ENCODE measurements at places on chromosomes 5 and 9.

GRCh38 chr9:86830356-86830755, 117.0 kb downstream of the GAS1 start:
- DNase-seq: no peak

- DNase-seq: peak; percentile 22
Observed at GRCh38 chr9:504921-505740, 290.5 kb downstream of the DOCK8 start.

DNA sequence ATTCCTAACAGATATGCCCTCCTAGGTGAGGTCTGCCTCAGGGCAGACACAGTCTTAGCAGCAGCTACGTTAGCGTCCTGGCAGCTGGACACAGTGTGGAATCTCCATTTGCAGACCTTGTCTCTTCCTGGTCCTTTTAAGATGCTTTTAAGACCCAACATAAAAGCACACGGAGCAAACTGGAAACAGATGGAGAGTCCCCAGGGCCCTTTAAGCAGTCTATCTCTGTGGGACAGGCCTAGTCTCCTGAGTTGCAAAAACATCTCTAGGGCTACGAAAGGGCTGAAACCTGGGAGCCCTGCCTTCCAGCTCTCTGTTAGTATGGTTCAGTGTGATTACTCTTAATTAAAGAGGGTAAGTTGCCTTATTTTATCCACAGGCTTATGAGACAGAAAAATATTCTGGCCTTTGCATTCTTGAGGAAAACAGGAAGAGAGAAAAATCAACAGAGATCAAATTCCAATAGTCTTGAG, 66.0 kb upstream of the GNA14 start:
- no peak for DNase-seq

DNA sequence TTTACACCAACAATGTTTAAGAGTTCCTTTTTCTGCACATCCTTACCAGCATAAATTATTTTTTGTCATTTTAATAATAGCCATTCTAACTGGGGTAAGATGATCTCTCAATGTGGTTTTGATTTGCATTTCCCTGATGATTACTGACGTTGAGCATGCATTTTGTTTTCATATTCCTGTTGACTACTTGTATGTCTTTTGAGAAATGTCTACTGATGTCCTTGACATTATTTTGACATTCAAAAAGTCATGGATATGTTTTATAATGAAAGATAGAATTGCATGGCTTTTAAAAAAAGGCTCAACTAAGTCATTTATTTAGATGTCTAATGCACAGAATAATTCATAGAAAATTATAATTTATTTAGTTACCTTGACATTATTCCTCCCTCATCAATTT, 381.6 kb upstream of the C9orf72 start:
- DNase-seq: no peak

DNA sequence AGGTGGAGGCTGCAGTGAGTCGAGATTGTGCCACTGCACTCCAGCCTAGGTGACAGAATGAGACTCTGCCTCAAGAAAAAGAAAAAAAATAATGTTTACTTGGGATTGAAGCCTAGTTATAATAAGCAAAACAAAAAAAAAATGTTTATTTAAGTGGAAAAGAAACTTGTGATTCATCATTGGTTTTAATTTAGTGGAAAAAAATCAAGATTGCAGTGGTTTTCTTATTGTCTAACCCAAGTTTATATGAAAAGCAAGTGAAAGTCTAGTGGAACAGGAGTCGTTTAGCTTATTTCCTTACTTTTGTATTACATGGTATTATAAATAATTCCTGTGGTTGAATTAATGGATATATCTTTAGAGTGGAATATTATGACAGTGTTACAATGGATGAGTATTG, 8.4 kb downstream of the CNOT8 start:
- DNase-seq: no peak

DNA sequence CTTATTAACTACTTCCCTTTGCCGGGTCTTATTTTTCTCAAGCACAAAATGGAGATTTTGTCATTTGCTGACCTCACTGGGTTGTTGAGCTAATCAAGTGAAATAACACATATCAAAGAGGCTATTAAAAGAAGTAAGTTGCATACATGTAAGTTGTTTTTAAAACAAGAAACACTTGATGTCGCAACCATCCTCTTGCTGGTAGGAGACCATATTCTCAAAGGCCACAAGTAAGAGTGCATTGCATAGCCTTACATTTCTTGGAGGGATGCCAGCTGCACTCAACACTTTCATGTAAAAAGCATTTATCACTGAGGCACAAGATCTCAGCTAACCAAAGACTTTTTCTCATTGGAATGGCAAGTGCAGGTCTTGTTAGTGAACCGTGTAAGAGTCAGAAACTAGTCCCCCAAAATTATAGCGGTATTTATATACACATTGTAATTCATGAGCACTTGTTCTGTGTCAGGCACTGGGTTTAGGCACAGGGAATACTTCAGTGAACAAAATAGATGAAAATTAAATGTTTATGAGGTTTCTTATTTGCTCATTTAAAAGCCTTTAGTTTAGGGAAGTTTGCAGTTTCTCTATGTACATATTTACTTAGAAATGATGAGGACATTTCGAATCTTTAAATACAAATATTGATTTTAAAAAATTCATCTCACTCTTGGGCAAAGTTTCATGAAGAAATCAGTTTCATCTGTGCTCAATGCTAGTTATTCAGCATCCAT, 72.0 kb downstream of the ZFAND5 start:
- DNase-seq: no peak

DNA sequence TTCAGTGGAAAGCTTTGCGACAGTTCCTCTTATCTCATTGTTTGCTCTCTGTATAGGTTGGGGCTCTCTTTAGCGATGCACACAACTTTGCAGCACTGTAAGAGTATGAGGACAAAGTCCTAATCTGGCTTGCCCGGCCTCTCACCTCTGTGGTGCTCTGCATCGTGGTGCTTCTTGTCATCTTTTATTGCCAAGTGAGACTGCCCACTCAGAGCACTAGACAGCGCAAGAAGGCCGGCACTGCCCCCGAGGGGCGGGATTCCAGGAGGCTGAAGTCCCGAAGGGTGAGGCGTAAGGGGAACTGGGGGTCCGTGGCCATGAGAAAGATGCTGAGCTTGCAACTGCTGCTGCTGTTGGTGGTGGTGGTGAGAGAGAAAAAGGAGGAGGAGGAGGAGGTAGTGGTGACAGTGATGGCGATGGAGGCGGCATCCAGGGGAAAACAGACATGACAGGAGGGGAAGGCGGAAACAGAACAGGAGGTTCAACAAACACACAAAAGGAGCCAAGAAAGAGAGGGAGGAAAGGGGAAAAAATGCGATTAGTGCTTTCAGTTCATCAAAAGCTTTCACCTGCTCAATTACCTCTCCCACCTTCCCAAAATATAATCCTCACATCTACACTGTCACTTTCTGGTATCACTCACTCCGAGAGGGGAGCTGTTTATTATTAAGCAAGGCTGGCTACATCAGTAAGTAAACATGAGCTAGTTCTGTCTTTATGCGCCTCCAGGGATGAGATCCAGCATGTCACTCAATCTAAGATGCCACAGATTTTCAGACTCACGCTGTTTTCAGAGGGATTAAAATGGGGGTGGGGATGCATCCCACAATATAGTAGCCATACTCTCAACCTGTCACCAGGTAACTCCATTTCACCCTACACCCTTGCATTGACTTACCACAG, 55.1 kb downstream of the TLE1 start:
- DNase-seq: no peak

DNA sequence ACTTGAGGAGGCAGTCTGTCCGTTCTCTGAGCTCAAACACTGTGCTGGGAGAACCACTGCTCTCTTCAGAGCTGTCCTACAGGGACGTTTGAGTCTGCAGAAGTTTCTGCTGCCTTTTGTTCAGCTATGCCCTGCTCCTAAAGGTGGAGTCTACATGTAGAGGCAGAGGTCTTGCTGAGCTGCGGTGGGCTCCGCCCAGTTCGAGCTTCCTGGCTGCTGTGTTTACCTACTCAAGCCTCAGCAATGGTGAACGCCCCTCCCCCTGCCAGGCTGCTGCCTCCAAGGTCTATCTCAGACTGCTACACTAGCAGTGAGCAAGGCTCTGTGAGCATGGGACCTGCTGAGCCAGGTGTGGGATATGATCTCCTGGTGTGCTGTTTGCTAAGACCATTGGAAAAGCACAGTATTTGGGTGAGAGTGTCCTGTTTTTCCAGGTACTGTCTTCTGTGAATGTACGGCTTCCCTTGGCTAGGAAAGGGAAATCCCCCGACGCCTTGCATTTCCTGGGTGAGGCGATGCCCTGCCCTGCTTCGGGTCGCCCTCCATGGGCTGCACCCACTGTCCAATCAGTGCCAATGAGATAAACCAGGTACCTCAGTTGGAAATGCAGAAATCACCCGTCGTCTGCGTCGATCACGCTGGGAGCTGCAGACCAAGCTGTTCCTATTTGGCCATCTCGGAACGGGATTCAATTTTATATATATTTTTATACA, 58.5 kb downstream of the CNTRL start:
- no peak for DNase-seq

DNA sequence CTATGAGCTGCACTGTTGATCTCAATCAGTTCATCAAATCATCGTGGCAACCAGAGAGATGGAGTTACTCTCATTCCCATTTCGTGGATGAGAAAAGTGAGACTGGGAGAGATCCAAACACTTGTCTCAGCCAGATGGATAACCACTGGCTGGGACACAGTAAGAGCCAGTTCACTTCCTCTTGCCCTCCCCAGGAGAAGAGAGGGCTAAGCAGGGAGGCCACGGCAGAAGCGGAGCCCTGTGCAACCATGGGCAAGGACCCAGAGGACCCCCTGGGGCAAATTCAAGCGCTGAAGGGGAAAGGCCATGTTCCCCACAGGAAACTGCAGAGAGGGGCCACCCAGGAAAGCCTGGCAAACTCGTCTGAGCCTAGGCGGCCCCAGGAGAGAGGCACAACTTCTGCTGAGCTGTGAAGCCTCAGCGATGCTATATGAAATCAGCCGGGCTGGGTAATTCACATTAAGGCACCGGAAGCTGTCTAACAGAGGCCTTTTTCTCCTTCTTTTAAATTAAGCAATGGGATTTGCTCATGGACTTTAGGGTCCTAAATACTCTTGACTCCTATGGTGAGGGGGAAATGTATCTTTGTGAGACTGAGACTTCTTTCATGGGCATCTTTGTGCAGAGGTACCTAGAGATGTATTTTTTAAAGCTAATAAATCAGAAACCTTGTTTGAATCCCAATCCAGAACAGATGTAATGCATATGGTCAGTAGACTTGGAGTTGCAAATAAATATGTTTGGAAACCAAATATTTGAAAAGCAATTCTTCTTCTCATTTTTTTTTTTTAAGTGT, 137.1 kb upstream of the SMIM23 start:
- no peak for DNase-seq

DNA sequence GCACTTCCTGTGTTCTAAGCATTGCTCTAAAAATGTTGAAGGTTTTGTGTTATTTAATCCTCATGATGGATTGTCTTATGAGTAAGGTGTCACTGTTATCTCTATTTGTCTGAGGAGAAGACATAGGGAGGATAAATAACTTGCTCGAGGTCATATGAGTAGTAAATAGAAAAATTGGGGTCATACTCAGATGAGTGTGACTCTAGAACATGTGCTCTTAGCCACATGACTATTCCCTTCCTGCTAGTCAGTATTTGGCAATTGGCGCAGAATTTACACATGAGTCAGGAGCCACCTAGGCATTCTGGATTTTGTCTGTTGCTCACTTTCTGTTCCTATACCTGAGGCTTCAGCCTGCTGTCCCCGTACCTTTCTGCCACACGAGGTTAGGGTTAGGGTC, 234.6 kb upstream of the CD180 start:
- DNase-seq: no peak

- no peak for DNase-seq
Observed at GRCh38 chr5:108321341-108321740, 60.6 kb downstream of the FBXL17 start.

DNA sequence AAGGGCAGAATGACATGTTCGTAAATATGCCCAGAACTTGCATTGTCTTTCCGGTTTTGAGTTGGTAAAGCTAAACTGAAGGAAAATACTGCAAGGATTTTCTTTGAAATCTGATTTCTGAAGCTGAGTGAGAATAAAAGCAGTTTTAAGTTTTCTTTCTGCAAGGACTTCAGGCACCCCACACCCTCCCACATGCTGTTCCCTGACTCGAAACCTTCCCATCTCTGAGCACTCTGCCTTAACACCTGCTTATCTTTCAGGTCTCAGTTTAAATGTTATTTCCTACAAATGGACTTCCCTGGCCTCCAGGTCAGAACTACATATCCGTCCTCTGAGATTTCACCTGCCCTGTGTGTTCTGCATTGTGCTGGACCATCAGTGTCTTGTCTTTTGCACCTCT, 93.8 kb downstream of the KLHL3 start:
- DNase-seq: no peak

- DNase-seq: no peak
Observed at GRCh38 chr5:98827161-98827560, 53.7 kb downstream of the RGMB start.

- DNase-seq: no peak
Observed at GRCh38 chr5:4145511-4145910, 549.9 kb downstream of the IRX1 start.

- DNase-seq: no peak
Observed at GRCh38 chr5:149014571-149015031, 48.3 kb downstream of the SH3TC2 start.

DNA sequence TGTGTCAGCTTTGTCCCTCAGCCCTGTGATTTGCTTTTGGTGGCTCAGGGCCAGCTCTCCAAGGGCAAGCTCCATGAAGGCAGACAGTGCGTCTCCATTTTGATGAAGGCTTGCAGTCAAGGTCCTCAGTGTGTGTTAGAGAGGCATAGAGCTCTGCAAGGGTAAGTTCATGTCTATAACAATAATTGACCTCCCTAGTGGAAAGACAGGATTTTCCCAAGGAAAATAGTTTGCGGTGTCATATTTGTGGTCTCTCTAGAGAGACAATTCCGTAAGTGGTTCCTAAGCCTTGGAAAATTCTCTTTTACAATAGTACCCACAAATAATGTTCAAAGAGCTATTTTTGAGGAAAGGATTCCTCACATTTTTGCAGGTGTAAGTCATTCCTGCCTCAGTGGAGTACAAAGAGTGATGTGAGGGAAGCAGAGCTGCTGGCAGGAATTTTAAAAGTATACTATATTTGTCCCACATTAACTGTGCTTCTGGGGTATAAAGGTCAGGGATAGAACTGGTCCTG, 40.2 kb downstream of the SLC1A3 start:
- no peak for DNase-seq

DNA sequence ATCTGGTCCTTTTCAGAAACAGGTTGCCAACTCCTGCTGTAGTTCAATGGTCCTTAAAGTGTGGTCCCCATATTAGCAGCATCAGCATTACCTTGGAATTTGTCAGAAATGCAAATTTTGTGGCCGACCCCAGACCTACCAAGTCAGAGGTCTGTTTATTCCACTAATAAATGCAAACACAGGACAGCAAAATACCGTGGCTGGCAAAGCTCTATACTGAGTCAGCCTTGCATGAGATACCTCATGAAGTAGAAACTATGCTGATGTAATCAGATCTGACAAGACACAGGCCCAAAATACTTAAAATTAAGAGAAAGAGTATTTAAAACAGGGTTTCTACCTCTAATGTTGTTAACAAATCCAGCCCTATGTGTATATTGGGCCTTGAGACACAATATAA, 3.0 kb downstream of the GOLM1 start:
- no peak for DNase-seq

- no peak for DNase-seq
Observed at GRCh38 chr5:159041444-159042198, 58.1 kb downstream of the EBF1 start.

Data from uterus (tissue), 4 donors.